ENCODE measurements at places on chromosomes 7 and 10.

DNA sequence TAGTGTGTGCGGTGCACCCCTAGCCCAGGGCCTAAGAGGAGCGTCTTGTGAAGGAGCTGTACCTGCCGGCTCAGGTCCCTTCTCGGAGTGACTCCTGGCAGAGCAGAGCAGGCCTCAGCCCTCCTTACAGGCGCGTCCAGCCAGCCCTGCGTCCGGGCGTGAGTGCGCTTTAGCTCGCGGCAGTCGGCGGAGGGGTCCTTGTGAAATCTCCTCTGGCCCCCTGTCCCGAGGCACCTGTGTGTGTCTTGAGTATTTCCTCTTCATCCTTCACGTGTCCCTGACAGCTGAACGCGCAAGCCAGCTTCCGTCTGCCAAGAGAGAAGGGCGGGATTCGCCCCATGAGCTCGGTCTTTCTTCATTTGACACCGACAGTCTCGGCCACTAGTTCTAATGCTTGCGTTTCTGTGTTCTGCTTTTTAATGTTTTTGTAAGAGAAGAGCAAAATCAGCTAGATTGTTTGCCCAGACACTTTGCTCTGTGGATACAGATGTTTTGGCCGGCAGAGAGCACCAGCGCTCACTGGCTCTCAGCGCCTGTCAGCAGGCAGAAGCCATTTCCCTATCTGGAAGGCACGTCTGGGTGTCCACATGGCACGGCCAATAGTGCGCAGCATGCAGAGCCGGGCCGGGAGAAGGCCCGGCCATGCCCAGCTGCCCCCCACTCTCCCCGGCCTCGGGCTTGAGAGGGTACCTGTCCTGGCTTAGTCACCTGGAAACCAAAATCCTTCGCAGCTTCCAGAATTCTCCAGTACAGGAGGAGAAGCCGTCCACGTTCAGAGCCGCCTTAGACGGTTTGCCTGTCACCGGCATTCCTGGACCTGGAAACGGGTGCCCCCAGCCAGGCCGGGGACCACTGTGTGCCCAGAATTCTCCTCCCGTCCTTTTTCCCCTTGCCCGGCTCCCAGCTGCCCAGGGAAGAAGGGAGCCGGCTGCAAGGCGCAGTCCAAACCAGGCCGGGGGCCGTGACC, 7.0 kb downstream of the GET4 start:
- DNase-seq = no peak

DNA sequence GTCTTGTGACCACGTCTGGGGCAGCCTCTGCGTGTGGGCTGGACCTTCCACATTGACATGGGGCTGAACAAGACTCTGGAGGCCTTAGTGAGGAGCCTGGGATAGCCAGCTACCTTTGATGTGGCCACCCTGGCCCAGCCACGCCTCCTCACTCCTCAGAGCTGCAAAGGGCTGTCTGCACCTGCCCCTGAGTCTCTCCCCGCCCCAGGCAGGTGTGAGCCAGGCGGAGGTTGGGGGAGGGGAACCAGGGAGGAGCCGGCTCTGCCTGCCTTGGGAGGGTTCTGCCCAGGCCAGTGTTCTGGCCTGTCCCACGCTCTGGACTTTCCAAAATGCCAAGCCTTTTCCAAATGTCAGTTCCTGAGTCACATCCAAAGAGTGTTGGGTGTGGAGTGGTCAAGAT, 72.2 kb downstream of the GTF2IRD1 start:
- no peak for DNase-seq

DNA sequence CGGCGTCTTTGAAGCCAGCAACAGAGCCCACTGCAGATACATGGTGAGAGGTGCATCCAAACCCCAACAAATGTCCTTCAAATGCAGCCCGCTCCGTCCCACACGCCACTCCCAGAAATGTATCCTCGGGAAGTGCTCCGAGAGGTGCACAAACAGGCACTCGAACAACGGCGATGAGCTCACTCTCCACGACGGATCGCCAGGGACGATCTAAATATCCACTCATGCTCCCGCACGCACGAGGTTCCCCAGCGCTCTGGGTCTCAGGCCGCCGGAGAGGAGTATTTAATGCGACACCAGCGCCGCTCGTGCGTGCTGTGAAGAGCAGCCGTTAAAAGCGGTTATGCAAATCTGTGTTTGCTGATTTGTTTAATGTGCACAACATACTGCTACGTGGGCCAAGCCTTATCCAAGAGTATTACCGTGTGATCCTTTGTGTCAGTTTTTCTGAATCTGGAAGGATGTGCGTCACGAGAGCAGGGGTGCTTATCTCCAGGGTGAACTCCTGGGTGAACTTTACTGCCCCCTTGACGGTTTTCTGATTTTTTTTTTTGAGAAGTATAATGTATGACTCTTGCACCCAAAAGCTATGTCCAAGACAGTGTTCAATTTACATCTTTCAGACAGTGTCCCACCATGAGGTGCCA, 48.5 kb upstream of the PPP2R2D start:
- DNase-seq = no peak

DNA sequence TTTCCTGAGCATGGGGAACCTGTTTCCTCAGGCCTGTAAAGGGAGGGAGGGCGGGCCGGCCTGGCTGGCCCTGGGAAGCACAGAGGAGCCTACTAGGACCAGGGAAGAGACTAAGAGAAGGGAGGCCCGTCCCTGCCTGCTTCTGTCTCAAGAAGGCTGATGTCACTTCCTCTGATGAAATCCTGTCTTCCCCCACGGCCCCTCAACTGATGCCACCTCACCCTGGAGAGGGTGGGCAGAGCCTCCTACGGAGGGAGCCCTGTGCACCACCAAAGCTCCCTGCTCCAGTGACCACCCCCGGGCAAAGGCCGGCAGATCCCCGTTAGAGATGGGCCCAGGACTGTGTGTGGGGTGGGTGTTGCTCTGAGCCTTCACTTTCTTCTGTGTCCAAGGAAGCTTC, 1.0 kb upstream of the PILRA start:
- no peak for DNase-seq

DNA sequence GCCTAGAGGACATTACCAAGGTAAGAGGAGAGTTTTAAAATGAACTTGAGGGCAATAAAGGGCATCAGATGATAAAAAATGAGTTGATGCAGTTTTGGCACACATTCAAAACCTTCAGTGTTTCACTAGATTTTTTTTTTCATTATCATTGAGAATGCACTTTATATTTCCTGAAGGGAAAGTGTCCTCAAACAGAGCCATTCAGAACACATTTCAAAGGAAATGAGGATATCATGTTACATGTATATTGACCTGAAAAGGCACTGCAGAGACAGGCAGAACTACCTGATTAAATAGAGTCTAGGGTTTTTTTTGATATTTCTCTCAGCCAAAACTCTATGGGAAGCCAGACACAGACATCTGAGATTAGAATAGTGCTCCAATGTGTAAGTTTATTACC, 454.0 kb downstream of the NEBL start:
- no peak for DNase-seq

- DNase-seq = no peak
Measured at GRCh38 chr10:97713339-97713825, at the start of gene MARVELD1. MARVELD1 (plus strand) TSS chr10:97713730; CDS start chr10:97713877, 147 bp downstream.

GRCh38 chr7:132141109-132141508, 435.2 kb downstream of the PLXNA4 start:
- no peak for DNase-seq

Data from activated CD4-positive, alpha-beta T cell treated with anti-CD3 and anti-CD28 coated beads, Interleukin-2, amount 50 U/mL, for 1 hour (primary cell).